Psoas muscle (tissue), 8 donors: ENCODE measurements at places on chromosomes 12 and 14. TPM values are rescaled to one million over a fixed set of nuclear protein-coding genes. Genes with fewer than 3 reads are reported as not detected.

DNA sequence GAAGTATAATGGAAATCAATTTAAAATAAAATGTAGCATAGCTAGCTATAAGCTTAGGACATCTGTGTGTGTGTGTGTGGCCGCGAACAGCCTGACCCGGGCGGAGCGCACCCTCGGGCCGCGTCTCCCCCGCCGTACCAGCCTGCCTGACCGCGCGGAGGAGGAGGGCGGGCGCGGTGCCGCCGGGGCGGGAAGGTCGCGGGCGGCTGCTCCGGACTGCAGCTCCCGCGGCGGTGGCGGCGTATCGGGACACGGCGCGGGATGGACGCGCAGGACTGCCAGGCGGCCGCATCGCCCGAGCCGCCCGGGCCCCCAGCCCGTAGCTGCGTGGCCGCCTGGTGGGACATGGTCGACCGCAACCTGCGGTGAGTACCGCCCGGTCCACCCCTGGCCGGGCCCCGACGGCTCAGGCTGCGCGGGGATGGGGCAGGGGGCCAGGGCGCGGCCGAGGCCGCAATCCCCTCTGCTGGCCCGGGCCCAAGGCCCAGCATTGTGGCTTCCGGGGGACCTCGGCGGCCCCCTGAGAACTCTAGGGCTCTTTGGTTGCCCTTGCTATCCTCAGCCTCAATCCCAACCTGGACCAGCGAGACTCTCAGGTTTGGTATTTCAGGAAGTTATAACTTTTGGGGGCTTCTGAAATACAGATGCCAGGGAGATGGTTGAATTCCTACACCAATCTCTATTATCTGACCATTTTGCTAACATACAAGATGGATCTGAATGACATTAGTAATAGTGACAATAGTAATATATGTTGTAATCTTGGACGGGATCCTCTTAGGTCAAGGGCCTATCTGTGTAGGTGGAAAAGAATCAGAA, at the start of gene ABHD12B:
Gene ABHD12B, plus strand, starts transcription at position 140 of the 819 bp plus-strand sequence. Its CDS starts 122 bp downstream, at position 262.
- peak; percentile 21 for DNase-seq

GRCh38 chr12:1919284-1919683, 832 bp upstream of the CACNA2D4 start:
- no peak for DNase-seq

DNA sequence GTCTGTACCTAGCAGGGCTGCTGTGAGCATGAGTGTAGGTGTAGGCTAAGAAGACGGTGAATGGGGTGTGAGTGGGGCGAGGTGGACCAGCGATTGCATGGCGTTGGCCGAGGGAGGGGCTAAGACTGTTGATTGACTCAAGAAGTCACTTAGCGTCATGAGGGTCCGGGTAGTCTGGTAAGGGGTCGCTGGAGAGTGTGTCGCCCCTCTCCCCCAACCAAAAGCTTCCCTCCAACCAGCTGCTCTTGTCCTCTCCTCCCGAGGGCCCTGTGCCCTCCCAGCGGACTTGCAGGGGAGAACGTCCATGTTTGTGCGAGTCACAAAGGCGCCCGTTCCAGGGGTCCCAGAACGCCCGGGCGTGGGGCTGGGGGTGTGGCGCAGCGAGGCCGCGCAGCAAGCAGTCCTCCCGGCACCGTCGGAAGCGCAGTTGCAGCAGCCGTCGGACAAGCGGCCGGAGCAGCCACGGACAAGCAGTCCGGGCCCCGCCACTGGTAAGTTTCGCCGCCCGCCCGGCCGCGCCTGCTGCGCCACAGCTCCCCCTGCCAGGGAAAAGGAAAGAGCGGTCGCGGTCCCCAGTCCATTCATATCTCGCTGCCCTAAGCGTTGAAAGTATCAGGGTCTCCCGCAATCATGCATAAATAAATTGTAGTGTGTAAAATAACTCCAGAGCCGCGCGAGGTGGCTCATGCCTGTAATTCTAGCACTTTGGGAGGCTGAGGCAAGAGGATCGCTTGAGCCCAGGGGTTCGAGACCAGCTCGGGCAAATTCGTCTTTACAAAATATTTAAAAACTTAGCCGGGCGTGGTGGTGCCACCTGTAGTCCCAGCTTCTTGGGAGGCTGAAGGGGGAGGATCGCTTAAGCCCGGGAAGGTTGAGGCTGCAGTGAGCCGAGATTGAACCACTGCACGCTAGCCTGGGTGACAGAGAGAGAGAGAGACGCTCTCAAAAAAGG, at the start of gene CCDC63:
Gene CCDC63, plus strand, starts transcription at position 373 of the 952 bp plus-strand sequence. CDS start 5,968 bp downstream, outside the sequence.
- peak; percentile 71 for DNase-seq

GRCh38 chr12:95435355-95435754, 38.6 kb upstream of the METAP2 start:
- no peak for DNase-seq

- no peak for DNase-seq
Measured at GRCh38 chr12:124866883-124867400, 3.3 kb upstream of the SCARB1 start.

DNA sequence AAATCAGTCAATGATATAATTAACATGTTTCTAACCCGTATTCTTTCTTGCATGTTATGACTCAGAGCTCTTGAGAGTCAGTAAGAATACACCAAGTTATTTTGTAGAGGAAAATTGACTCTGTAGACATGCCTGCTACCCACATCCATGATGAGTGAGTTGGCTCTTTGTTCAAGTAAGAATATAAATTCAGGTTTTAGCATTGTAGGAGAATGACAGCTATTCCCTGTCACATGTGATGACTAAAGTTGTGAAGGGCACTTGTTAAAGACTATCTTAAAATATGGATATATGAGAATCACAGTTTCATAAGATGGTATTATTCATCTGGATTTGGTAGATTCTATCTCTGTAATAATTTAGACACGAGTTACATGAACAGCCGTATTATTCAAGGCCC, 209.1 kb downstream of the CCDC59 start:
- DNase-seq = no peak

DNA sequence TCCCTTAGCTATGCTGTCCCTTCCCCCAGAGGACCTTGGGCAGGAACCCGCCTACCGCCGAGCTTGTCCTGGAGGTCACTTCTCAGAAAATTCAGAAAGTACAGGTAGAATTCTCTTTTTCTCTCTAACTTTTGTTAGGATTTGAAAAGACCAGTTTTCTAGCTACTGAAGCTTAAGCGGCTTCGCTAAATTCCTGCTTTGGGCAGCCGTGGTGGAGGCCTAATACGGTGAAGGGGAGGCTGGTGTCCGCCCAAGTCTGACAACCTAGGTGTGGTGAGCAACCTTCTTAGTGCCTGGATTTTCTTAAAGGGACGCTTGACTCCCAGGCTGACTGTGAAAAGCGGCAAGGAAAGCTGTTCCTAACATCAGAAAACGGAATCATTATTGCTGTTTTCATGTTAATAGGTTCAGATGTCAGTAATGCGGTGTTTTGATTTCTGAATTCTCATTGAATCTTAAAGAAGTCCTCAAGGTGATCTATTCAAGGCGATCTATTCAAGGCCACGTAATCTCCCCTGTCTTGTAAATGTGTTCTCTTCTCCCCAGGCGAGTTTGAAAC, 835 bp downstream of the FGD4 start:
- DNase-seq = no peak

- no peak for DNase-seq
Measured at GRCh38 chr12:121648458-121649028, 20.9 kb downstream of the MORN3 start.

GRCh38 chr12:40831916-40832315, 139.7 kb downstream of the CNTN1 start:
- no peak for DNase-seq

DNA sequence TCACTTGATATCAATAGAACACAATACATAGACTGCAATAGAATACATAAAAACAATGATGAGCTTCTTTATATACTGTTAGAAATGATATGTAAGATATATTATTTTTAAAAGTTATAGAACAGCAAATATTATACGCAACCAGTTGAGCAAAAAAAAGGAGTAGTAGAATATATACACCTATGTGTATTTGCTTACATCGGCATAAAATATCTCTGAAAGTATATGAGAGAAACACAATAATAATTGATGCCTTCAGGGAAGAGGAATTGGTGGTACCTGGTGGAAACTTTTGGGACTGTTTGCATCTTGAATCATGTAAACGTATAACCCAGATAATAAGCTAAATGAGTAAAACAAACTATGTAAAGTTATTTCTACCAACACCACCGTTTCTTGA, 418.4 kb upstream of the DCN start:
- DNase-seq = no peak

DNA sequence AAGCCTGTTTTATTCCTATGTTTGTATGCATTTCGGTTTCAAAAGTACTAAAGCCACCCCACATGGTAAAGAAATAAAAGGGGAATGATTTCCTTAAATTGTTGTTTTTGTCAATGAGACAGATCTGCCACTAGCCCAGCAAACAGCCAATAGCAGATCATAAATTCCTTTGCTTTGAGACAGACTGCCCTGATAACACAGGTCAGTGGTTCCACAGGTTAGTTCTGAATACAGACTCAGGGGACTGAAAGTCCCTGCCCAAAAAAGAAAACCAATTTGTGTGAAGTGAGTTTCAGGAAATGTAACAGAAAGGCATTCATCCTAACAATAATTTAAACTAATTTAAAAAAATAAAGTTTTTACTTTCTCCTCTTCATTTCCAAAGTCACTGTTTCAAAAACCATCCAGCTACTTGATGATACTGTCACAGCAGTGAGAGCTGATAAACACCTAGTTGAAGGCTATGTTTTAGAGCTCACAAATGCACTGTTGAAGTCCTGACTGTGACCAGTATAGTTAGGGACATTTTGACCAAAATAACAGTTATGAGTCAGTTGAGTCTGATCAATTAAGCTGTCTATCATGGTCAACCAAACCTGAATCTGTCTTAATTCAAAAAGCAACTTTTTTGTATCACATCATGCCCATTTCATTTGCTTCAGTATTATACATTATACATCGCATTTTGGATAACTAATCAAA, 77.7 kb downstream of the LGR5 start:
- DNase-seq = no peak

- DNase-seq = peak; percentile 93
Measured at GRCh38 chr14:34059925-34060650, 109.2 kb upstream of the EGLN3 start.

DNA sequence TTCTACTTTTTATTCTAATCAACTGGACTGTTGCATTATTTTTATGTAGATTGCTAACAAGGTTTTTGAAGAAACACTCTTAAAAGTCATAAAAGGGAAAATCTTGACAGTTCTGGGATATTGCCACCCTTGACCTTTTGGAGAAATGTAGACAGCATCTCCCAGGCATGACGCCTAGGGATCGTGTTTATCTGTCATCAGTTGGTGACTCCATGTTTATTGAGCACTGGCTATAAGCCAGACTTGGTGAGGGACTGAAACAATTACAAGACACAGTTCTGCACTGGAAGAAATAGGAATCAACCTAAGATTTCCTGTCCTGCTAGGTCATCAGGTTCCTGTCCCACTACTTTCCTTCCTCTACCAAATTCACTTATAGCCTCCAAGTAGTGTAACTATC, 34.5 kb downstream of the HMGA2 start:
- no peak for DNase-seq

DNA sequence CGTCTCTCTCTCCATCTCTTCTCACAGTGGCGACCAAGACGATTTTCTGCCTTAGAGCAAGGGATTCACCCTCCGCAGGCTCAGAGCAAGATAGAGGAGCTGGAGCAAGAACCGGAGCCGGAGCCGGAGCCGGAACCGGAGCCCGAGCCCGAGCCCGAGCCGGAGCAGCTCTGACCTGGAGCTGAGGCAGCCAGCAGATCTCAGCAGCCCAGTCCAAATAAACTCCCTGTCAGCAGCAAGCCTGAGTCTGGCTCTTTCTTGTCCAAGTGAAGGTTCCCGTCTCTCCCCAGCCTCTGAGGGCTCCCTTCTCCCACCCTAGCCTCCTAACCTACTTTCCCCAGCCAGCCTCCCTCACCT, 5.9 kb downstream of the LAG3 start:
- peak; percentile 41 for DNase-seq

DNA sequence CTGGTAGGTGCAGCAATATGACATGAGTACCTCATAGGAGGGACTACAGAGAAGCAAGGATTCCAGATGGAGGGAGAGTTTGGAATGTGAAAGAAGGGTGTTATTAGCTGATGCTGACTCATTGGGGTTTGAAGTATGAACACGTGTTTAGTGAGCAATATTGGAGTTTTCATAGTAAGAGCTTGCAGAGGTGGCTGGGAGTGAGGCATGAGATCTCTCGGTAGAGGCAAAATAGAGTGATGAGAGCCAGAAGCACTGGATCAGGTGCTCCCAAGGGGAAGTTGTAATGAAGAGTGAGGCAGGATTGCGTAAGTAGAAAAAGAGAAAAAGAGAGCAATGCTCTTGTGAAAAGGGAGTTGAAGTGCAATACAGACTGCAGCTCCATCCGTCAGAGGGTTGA, 42.1 kb downstream of the MGST1 start:
- DNase-seq = no peak

GRCh38 chr14:92690171-92691011, 58.0 kb downstream of the LGMN start:
- no peak for DNase-seq

DNA sequence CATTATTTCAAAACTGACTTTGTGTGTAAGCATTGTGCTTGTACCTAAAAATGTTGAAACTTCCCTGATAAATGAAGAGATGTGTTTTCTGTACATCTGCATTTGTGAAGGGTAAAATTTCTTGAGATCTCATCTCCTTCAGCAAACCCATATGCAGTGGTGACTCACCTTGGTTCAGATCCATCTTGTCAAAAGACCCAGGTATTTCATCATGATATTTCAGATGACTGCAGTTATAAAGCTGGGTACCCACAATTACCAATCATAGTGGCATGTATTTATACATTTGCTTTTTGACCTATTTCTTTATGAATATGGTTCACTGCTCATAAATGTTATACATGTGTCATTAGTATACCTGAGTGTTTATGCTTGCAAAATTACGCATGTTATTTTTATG, 1213.6 kb downstream of the GALC start:
- DNase-seq = no peak

DNA sequence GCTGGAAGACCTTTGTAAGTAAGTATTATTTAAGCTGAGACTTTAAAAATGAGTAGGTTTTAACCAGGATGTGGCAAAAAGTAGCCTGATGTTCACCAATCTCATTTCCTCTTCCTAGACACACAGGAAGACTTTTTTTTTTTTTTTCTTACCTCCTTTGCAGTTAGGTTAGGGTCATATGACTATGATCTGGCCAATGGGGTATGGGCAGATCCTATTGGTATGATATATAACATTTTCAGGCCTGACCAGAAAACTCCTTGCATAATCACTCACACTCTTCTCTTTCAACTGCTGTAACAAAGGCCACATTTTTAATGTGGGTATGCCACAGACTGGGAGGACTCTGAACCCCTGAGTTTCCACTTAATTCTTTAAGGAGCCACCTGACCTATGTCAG, 2.7 kb upstream of the RPS6KA5 start:
- DNase-seq = no peak

- no peak for DNase-seq
Measured at GRCh38 chr14:64906022-64906421, 8.2 kb upstream of the CHURC1 start.

Gene TSPAN9
- total RNA-seq = 28.0 TPM

Gene TPPP2
- total RNA-seq = 3.2 TPM

Gene PCED1B
- total RNA-seq = 0.89 TPM

Gene PPM1A
- total RNA-seq = 133 TPM

Gene CLEC4D
- 0.34 TPM for total RNA-seq

Gene IGFBP6
- 6.4 TPM for total RNA-seq

Gene ZBTB1
- 19.1 TPM for total RNA-seq
